GM10248 (cell line): ENCODE measurements at places on chromosomes 1 and 21.

- DNase-seq, result no peak
Measured at GRCh38 chr1:60265560-60266535, 192.3 kb upstream of the C1orf87 start.

GRCh38 chr1:96559181-96559580, 162.4 kb upstream of the PTBP2 start:
- DNase-seq, result no peak

DNA sequence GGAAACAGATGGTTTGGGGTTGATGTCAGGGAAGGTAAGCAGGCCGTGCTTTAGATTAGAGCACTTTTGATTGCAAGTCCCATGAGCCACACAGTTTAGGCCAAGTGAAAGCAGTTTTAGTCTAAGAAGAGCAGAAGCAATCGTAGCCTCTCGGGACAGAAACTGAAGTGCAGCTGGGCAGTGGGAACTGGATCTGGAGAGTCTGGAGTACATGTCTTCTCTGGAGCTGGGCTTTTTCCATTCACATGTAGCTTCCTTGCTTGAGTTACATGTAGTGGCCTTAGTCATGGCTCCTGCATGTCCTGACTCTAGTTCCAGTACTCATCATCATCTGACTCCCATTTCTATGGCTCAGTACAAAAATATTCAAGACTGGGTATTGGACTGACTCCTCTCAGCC, 16.7 kb downstream of the CAMTA1 start:
- DNase-seq, result no peak

DNA sequence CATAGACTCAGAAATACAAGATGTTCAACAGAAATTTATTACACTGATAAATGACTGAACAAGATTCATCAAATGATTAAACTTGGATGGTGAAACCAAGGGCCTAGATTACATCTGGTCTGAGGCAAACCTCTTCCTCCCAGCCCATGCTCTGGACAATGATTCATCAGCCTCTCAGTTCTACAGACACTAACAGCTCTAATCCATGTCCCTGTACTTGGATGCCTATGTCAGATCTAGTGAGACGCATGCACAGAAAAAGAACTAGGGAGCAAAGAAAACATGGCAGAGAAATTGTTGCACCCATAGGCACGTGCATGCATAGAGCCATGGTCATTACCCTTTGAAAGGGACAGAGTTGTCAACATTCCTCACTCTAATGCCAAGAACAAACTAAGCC, 250.1 kb downstream of the KCNH1 start:
- no peak for DNase-seq

- no peak for DNase-seq
Measured at GRCh38 chr1:179516976-179517705, 58.6 kb downstream of the NPHS2 start.

DNA sequence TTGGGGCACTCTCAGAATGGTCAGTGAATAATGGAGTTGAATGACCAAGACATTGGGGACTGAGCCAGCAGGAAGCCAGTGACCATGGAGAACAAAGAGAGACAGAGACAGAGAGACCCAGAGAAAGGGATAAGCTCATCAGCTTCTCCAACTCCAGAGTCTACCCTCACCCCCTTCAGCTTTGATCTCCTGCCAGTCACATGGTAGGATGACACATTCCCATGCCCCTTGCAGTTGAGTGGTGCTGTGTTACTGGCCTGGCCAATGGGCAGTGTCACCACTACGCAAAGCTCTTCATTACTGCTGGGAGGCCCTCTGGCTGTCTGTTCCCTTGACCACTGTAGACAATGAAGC, 643.5 kb downstream of the AJAP1 start:
- no peak for DNase-seq

DNA sequence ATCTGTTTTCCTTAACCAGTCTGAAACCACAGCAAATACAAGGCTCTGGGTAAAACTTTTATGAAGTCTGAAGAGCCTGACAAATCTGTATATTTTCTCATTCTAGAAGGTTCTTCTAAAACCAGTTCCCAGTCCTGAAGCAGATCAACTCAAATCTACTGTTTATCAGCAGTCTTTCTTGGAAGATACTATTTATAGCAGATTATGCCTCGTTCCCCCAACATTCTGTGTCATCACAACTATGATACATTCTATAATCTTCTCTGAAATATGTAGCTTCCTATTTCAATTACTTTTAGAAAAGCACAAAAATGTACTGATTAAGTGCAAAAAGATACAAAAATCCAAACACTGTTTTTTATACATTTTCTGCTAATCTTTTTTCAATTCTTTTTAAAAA, 67.5 kb downstream of the NIBAN1 start:
- no peak for DNase-seq

GRCh38 chr21:33036430-33037162, 10.9 kb downstream of the OLIG2 start:
- no peak for DNase-seq

GRCh38 chr1:94094469-94095111, 26.4 kb downstream of the ABCA4 start:
- no peak for DNase-seq

GRCh38 chr1:184940694-184941409, 33.5 kb downstream of the NIBAN1 start:
- no peak for DNase-seq

GRCh38 chr1:56639211-56639610, 5.9 kb upstream of the PRKAA2 start:
- no peak for DNase-seq

GRCh38 chr1:96934282-96934681, 212.7 kb downstream of the PTBP2 start:
- DNase-seq, result no peak

DNA sequence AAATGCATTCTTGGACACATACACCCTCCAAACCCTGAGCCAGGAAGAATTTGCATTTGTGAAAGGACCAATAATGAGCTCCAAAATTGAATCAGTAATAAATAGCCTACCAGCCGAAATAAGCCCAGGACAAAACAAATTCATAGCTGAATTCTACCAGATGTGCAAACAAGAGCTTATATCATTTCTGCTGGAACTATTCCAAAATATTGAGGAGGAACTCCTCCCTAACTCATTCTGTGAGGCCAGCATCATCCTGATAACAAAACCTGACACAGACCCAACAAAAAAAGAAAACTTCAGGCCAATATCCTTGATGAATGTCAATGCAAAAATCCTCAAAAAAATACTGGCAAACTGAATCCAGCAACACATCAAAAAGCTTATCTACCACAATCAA, 6.7 kb downstream of the SPRR2E start:
- DNase-seq, result no peak

GRCh38 chr1:163410073-163410999, 88.6 kb downstream of the NUF2 start:
- DNase-seq, result peak; percentile 35

DNA sequence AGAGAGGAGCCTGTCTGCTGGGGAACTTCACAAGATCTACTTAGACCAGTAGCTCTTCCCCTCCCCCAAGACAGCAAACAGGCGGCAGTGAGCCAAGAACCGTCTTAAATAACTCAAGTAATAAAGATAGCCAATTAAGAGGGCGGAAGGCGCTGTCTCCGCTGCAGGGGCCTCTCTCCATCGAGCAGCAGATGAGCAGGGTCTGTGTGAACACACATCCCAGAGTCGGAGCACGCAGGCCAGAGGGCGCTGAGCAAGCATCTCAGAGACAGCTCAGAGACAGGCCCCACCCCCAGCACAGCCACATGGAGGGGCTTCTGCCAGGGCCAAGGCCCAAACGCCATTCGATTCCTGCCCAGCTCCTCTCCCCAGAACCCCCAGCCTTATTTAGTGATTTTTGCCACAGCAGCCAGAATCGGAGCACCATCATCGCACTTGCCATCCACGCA, 11.1 kb downstream of the IFFO2 start:
- no peak for DNase-seq

GRCh38 chr21:18252256-18252655, 7.6 kb downstream of the CHODL start:
- no peak for DNase-seq

DNA sequence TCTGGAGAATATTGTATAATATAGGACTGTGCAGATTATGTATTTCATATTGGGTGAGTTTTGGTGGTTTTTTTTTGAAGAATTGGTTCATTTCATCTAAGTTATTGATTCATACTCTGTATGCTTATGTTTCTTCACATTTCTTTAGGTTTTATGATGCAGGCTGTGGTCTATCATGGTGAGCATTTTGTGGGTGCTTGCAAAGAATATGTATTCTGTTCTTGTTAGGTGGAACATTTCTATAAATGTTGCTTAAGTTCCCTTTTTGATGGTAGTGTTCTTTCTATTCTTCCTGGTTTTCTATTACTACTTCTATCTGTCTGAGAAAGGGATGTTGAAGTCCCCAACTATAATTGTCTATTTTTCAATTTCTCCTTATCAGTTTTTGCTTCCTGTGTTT, 42.6 kb downstream of the PKN2 start:
- no peak for DNase-seq

- DNase-seq, result peak; percentile 59
Measured at GRCh38 chr1:22673486-22674409, 20.7 kb downstream of the C1QB start.

- DNase-seq, result no peak
Measured at GRCh38 chr1:57258557-57259325, 165.1 kb downstream of the DAB1 start.

DNA sequence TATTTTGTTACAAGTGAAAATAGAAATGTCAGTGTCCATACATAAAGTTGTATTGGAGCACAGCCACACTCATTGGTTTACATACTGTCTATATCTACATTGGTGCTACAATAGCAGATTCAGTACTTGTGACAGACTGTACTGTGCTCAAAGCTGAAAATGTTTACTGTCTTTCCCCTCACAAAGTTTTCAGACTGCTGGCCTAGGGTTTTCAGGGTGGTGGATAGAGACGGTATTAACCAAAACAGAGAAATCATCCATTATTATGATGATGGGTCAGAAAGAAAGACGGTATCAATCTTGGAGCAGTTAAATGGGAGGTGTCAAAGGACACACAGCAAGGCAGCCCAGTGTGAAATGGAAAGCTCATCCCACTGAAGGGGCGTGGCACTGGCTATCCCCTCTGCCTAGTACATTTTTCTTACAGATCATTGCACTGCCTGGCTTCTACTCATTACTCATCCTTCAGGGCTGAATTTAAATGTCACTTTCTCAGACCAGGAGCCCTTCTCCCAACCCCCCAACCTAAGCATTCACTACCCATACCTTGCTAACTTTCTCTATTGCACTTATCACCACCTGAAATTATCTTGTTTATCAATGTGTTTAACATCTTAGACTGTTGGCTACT, 10.2 kb downstream of the JAK1 start:
- DNase-seq, result no peak
